Activated T-helper 1 cell treated with anti-CD3 and anti-CD28 coated beads, Interleukin-2, amount 50 U/mL, for 16 hours (primary cell): ENCODE measurements at places on chromosomes 7 and 10.

GRCh38 chr10:71945819-71946474, 18.2 kb upstream of the CHST3 start:
- DNase-seq, result no peak

DNA sequence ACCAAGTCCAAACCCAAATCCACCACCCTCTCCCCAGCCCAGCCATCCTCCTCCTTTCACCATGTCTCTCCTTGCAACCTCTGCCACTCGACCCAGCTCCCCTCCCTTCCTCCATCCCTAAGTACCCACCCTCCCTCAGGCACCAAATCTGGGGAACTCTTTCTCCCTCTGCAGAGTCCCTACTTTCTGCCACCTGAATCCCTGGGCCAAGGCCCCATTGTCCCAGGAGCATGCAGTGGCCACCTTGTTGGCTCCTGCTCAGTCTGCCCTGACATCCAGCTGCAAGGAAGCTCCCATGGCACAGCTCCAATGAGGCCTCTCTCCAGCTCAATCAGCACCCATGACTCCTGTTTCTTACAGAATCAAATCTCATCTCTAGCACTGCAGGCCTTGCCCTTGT, 5.5 kb upstream of the UNC5B start:
- no peak for DNase-seq

- peak; percentile 88 for DNase-seq
These were observed 356 bp upstream of the NDUFB2 start for GRCh38 chr7:140696024-140696679.

GRCh38 chr7:72430531-72430930, 18.4 kb upstream of the CALN1 start:
- DNase-seq, result no peak

DNA sequence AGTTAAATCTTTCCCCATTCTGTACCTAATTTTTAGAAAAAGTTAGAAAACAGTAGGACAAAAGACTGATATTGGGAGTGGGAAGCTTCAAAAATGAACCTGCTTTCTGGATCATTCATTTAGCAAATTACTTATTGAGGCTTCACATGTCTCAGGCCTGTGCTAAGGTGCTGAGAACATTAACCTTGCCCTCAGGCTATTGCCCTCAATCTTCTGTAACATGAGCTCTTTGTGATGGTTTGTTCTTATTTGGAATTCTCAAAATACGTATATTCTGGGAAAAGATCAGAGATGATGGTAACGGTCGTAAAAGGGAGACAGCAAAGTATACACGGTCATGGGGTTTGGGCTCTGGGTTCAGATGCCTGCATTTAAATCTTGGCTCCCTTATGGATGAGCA, 39.5 kb upstream of the PRKG1 start:
- no peak for DNase-seq

- DNase-seq, result no peak
These were observed 2.0 kb downstream of the GARS1 start for GRCh38 chr7:30596721-30597120.

DNA sequence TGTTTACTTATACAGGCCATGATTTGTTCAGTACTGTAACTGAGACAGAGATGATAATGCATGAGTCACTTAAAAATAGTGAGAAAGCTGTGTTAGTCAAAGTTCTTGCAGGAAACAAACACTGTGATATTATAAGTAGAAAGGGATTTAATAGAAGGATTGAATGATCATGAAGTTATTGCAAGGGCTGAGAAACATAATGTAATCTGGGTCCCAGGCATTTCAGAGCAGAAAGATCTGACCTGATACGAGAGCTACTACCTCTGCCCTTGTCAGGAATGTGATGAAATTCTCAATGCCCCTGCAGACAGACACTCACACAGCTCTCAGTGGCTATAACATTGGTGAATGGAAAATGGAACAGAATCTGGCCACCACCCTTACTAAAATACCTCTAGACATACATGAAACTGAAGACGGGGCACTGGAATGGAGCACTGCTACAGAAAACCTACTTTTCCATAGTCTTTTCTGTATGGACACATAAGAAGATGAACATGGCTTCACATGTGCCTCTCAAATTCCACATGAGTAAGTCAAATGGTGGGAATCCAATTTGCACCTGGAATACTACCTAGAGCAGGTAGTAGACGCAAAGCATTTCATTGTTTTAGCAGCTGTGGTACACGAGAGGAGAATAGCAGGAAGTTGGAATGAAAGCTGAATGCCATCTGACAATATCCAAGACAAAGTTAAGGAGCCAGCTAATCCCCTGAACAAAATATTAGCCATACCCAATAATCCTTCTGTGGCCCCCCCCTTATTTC, 19.1 kb upstream of the VWDE start:
- no peak for DNase-seq

DNA sequence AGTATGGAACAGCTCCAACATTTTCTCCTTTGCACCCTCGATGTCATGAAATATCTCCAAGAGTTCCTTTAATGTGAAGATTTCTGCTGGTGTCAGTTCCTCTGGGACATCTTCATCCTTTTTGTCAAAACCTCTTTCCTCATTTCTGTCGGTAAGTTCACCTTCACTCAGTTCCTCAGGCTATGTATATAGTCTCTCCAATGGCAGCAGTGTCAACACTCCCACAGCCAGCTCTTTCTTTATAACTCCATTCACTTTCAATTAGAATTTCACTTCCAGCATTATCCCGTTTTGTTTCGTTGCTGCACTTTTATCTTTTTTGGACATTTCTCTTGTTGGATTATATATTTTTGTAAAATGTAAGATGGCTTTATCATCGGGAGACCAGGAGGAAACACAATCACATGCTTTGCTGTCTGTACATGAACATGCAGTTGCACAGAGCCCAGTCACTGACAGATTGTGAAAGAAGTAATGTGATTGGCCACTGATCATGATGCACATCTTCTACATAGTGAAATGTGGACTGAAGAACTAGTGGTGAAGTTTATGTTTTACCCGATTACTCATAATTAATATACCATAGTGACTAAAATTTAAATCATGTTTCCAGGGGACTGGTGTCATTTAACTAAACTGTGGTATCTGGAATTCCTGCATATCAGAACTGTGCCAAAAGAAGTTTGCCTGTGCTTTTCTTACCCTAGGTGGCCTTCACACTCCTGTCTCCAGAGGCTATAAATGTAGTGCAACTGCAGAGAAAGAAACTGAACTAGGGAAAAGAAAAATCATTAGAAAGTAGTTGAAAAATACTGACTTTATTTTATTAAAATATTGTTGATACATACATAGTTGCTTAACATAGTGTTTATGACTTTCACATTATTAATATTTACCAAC, 289.6 kb downstream of the PPP1R3A start:
- DNase-seq, result no peak

DNA sequence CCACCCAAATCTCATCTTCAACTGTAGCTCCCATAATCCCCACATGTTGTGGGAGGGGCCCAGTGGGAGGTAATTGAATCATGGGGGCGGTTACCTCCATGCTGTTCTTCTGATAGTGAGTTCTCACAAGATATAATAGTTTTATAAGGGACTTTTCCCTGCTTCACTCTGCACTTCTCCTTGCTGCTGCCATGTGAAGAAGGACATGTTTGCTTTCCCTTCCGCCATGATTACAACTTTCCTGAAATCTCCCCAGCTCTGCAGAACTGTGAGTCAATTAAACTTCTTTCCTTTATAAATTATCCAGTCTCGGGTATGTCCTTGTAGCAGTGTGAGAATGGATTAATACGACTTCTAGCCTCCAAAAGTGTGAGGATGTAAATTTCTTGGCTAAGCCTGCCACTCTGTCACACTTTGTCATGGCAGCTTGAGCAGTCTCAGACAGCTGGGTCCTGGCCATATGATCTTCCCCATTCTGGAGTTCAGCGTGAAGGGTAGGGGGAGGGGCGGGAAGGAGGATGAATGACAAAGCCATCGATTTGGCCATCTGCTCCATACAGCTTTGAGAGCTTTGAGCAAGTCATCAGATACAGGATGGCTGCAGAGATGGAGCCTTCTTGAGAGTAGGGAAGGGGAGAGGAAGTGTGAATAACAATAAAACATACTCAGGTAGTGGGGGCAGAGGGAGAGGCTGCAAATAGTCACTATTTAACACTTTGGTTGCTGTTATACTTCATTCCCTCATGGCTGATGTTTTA, 19.1 kb upstream of the INPP5F start:
- no peak for DNase-seq

DNA sequence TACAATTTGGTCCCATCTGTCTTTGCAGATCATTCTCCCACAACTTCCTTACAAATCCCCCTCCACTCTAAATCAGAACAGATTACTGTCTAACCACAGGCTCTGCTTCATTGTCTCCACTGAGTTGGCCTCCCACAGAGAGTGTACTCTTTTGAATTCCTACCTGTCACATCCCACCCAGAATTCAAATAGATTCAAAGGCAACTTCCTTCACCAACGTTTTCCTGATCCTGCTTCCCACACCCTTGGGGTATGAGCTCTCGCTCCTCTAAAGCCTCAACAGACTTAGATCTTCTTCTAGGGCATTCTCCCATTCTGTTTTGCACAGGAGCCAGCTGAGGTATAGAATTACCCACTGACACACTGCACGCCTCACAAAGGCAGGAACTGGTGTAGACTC, 197.8 kb upstream of the CDCA7L start:
- DNase-seq, result no peak

DNA sequence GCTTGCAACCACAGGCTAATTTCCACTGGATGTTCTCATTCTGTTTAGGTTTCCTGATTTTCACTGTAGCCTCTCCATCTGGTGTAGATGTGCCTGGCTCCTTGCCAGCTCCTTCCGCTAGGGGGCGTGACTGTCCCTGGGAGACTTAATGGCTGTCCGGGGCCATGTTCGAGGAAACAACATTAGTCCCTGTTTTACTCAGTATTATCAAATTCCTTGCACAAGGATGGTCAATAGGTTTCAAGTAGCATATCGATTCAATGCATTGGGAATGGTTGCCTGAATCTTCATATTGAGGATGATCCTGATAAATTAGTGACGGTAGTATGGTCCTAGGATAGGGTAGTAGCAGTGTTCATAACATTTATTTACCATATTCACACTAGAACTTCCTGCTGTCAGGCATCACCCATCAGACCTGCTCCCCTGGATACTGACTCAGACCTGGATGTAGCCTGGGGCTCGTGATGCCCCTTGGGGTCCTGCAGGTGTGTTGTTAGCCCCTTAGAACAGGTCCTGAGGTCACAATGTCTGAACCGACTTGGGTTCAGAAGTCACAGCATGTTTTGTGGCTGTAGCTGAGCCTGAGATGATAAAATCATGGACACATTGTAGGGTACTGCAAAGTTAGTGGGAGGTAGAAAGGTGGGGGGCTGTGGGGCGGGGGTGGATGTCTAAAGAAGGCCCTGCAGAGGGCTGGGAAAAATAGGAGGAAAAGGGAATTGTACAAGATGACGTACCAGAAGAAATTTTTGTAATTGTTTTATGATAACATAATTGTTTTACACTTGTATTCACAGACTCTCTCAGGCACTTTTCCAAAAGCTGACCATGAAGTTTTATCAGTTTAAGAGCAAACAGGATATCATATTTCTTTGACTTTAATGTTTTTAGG, 8.9 kb upstream of the EXOC6 start:
- peak; percentile 9 for DNase-seq

DNA sequence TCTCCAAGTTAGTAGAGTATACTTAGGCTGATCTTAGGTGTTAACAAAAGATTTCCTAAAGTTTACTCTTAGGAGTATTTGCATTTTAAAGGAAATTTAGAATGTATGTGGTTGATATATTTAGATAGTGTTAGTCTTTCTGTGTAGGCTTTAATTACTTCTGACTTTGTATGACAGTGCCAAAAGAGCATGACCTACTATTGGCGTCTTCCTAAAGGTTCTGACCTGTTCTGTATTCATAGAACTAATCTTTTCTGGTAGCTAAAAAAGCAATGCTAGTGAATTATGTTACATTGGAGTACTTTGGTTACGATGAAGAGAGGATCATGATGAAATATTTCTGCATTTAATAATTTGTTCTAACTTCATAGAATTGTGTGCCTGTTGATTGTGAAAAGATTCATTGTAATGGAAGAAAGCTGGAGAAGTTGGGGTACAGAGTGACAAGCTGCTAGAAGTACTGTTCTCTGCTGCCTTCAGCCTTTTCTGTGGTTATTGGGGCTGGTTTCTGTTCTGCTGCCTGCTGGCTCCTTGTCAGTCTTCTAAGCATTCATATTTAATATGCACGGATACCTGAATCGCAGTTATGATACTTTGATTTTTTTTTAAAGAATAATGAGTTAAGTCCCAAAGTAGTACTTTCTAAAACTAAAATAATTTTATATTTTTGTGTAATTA, 13.2 kb downstream of the WAC start:
- no peak for DNase-seq

DNA sequence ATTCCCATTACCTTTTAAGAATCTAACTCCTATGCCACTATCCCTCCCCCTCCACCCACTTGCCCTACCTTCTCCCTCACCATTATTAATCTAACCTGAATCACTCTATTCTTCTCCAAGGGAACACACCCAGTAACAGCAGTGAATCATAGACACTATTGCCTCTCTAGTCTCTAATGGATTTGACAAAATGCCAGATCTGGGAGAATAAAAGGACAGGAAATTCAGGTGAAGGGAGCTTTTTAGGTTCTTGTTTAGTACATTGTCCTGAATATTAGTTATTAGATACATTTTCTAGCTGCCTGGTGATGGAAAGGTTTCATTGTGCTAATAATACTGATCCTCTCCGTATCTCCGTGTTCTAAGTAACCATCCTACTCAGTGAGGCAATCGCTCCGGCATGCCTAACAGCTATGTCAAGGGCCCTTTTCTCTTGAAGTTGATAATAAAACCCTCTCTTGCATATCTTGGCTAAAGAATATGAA, 4.1 kb upstream of the SFR1 start:
- DNase-seq, result no peak

- no peak for DNase-seq
These were observed 24.8 kb upstream of the DLD start for GRCh38 chr7:107865956-107866775.

DNA sequence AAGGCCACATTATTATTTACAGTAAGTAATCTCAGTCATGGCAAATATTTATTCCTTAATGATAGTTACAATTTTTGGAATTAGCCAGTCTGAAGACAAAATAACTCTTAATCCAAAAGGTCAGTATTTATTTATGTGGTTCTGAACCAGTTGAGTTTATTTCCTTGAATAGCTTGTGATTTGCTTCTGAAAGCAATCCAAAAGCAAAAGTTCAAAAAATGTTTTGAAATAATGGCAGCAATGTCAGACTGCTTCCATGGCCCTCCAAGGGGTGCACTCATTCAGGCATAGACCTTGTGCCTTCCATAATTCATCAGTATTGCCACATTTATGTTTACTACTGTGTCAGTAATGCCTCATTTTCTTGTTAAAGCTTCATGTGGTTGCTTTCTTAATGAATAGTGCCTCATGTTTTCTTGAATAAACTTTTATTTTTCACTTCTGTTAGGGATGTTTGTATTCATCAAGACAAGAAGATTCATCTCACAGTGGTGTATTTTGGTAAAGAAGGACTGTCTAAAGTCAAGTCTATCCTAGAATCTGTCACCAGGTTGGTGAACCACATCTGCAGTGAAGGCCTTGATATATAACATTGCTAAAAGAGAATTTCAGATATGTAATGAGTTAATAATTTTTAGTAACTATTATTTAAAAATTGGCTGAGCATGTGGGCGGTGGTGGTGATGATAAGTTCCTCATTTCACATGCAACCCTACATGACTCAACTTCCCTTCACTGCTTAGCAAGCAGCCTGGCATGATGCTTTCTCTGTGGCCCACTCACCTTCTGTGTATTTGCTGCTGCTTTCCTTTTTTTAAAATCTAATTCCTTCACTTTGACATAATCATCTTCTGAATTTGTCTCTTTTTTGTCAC, 22.0 kb downstream of the CSGALNACT2 start:
- no peak for DNase-seq
